CD4-positive, alpha-beta T cell (primary cell): ENCODE measurements at places on chromosomes 7 and 10.
A peak's percentile ranks its signal among the peaks of the same experiment; 100 is the strongest.

DNA sequence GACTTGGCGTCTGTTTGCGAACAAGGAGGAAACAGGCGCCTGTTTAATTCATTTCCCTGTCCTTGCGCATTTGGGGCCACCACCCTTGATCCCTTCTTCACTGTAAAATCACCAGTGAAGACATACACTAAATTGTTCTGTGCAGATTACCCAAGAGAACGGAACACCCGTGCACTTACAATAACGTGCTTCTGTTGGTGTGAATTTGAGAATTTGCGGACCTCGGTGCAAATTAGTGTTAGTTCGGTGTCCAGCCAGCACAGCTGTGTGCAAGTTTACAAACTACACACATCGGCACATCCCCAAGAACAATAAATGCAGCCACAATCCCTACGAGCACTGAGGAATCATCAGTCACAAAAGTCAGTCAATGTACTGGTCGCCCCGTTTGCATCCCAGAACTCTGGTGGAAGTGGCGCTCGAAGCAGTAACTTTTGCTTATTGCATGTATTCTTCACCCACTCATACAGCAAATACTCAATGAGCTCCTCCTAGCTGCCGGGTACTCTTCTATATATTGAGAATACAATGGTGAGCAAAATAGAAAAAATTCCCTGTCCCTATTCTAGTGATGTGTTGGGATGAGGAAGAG, 786 bp upstream of the CNOT4 start:
- DNase-seq, result no peak
- no peaks in the 10 kb centered on the region for H3K36me3 ChIP-seq
- H3K4me3 ChIP-seq, result peak overlapping the region; percentile 91
- H3K27me3 ChIP-seq, result no peaks in the 10 kb centered on the region

- peaks cover 27% of the 10 kb centered on the region for H3K27me3 ChIP-seq
- peaks cover 11% of the 10 kb centered on the region for H3K4me1 ChIP-seq
- DNase-seq, result no peak
- H3K27ac ChIP-seq, result no peak overlapping the region
- H3K36me3 ChIP-seq, result no peaks in the 10 kb centered on the region
These were observed 13.6 kb downstream of the CAMK2B start for GRCh38 chr7:44311561-44312495.

- no peak overlapping the region for H3K4me3 ChIP-seq
- no peak for DNase-seq
- H3K36me3 ChIP-seq, result peaks cover 6% of the 10 kb centered on the region
- no peaks in the 10 kb centered on the region for H3K27me3 ChIP-seq
- H3K4me1 ChIP-seq, result no peaks in the 10 kb centered on the region
These were observed 374.9 kb downstream of the BBS9 start for GRCh38 chr7:33504266-33504665.

- no peak overlapping the region for H3K27ac ChIP-seq
- H3K4me1 ChIP-seq, result no peaks in the 10 kb centered on the region
- H3K27me3 ChIP-seq, result peaks cover 8% of the 10 kb centered on the region
- no peaks in the 10 kb centered on the region for H3K36me3 ChIP-seq
- no peak overlapping the region for H3K4me3 ChIP-seq
- DNase-seq, result no peak
These were observed 50.5 kb downstream of the C10orf67 start for GRCh38 chr10:23293973-23294590.

- no peaks in the 10 kb centered on the region for H3K4me1 ChIP-seq
- no peak overlapping the region for H3K4me3 ChIP-seq
- no peaks in the 10 kb centered on the region for H3K36me3 ChIP-seq
- no peak overlapping the region for H3K27ac ChIP-seq
- no peak for DNase-seq
These were observed 200.7 kb downstream of the DNAH11 start for GRCh38 chr7:21743493-21743892.

DNA sequence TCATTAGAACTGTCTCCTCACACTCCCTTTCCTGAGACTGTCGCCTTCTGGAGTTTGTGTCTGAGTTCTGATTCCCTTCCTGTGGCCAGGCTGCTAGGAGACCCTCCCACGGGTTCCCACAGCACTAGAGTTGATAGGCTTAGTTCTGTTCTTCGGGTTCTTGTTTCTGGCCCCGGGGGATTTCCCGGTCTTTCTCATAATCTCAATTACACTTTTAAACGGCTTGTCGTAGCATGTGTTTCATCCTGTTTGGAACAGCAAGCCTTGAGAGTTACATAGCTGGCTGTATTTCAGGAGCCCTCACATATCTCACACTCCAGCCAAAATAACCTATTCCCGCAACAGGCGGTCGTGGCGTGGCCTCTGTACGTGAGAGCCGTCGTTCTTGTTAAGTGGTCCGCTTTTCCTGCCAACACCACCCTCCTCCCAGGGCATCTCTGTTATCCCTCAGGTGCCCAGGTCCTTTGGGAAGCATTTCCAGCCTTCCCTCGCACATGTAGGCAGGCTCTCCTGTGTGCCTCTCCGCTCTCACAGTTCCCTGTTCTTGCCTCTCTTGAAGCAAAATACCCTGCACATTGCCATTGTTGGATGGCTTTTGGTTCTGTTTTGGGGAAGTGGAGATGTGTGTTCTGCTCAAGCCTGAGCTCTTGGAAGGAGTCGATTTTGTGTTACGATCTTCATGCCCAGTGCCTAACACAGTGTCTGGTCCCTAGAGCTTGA, 46.0 kb downstream of the CDC123 start:
- no peaks in the 10 kb centered on the region for H3K27me3 ChIP-seq
- H3K36me3 ChIP-seq, result peaks cover 59% of the 10 kb centered on the region
- DNase-seq, result no peak
- H3K4me1 ChIP-seq, result no peaks in the 10 kb centered on the region

DNA sequence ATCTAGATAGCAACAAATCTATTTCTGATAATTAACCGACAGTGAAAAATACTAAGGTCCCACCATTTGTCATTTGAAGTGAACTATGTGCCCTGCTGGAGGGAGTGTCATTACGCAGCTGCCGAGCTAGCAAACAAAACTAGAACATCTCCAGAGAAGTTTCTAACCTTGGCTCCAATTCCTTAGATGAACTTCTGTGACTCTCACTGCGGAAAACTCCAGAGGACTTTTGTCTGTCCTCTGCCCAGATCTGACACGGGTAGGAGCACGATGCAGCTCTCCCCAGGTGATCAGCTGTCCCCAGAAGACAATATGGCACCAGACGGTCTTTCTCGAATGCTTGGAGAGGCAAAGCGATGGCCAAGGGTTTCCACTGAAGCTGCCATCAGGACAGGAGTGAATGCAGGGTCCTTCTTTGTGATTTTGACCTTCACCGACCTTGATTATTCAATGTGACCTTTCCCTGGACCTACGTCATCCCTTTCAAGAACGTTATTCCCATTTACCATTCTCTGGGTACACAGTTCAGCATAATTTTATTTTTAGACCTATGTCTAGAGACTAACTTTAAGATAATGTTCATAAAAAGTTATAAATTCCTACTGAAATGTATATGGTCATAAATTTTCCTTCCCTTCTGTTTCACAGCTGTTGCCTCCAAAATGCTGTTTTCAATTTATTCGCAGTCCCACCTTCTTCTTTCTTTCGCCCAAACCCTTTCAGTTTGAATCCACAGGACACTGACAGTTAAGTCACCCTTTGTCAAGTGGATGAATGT, 116.7 kb upstream of the C7orf33 start:
- H3K36me3 ChIP-seq, result no peaks in the 10 kb centered on the region
- H3K4me1 ChIP-seq, result no peaks in the 10 kb centered on the region
- DNase-seq, result no peak
- no peak overlapping the region for H3K4me3 ChIP-seq
- H3K27me3 ChIP-seq, result no peaks in the 10 kb centered on the region

DNA sequence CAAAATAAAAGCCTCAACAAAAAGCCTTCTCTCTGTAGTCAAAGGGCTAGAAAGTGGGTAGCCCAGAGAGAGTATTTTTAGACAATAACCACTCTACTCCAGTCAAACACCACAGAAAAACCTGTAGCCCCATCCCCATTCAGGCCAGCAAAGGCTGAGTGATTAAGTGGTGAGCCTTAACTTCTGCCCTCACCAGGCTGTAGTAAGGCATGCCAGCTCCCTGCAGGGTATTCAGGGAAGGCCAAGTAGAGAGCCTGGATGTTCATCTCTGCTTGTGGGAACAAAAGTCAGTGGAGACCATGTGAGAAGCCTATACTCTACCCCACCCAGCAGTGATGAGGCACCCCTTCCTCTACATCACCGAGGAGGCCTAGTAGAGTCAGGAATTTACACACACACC, 51.2 kb downstream of the HIF1AN start:
- no peak overlapping the region for H3K4me3 ChIP-seq
- no peaks in the 10 kb centered on the region for H3K36me3 ChIP-seq
- no peak overlapping the region for H3K27ac ChIP-seq

DNA sequence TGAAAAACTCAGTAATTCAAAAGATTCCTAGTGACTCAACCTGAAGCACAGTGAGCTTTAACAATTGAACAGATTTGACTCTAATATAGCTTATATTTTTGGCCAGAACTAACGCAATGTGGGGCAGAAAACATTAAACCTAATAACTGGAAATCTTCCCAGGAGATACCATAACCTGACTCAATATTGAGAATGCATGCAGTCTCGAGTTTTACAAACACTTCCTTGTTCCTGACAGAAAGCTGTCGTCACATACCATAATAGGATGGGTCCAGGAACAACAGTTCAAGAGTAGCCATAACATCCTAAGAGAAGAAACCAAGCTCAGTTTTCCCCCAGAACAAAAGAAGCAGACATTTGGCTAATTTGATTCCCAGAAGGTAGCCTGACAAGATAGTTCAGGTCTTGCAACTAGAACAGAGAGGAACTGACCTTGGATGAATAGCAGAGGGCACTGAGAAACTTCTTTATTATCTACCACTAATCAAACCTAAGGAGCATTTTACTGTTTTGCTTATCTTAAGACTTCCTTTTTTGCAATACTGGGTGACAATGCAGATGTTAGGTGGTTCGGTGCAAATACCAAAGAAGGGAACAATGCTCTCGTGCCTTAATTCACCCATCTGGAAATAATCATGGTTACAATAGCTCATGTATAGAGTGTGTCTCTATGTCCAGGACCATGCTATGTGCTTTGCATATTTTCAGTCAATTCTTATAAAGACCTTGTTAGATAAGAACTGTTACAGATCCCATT, 38.6 kb upstream of the ACSL5 start:
- H3K4me3 ChIP-seq, result no peak overlapping the region
- H3K36me3 ChIP-seq, result no peaks in the 10 kb centered on the region
- no peak for DNase-seq

GRCh38 chr7:124276005-124276622, 243.2 kb upstream of the TMEM229A start:
- no peak for DNase-seq
- H3K36me3 ChIP-seq, result no peaks in the 10 kb centered on the region
- no peaks in the 10 kb centered on the region for H3K27me3 ChIP-seq

GRCh38 chr10:110335314-110336064, 30.8 kb upstream of the SMNDC1 start:
- no peaks in the 10 kb centered on the region for H3K36me3 ChIP-seq
- H3K4me3 ChIP-seq, result no peak overlapping the region
- no peak for DNase-seq
- H3K27me3 ChIP-seq, result no peaks in the 10 kb centered on the region
- H3K4me1 ChIP-seq, result peaks cover 8% of the 10 kb centered on the region

DNA sequence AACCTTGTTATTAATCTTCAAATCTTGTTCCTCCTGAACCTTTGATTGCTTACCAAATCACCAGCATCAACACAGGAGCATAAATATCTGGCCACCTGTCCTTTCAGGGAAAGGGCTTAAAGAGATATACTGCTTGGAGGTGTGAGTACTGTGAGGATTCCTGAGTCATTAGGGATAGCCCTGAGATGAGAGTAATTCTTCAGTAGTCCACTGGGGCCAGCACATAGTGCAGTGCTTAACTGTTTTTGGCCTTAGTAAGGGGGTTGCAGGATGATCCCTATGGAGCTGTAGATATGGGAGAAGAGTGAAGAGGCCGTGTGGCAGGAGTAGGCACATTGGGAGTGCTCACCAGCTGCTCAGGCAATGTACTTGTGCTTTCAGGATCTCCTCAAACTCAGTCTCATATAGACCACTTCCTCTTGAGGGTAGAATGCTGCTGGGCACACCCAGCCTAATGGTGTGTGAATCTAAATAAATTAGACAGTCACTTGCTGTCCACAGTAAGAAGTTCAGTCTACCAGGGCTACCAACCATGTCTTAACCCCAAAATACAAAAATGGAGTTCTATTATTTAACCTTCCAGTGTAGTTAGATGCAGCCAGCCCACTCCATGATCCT, 26.5 kb upstream of the GPR141 start:
- H3K4me3 ChIP-seq, result no peak overlapping the region
- H3K36me3 ChIP-seq, result no peaks in the 10 kb centered on the region

GRCh38 chr10:90939116-90939515, 18.2 kb upstream of the ANKRD1 start:
- no peaks in the 10 kb centered on the region for H3K36me3 ChIP-seq
- no peak overlapping the region for H3K27ac ChIP-seq
- H3K4me1 ChIP-seq, result no peaks in the 10 kb centered on the region
- no peak for DNase-seq
- H3K4me3 ChIP-seq, result no peak overlapping the region

- H3K4me3 ChIP-seq, result peak overlapping the region; percentile 83
- H3K36me3 ChIP-seq, result no peaks in the 10 kb centered on the region
- H3K27ac ChIP-seq, result peak overlapping the region; percentile 60
- DNase-seq, result peak; percentile 74
- no peaks in the 10 kb centered on the region for H3K27me3 ChIP-seq
These were observed 2.8 kb downstream of the FAM53B start for GRCh38 chr10:124741281-124741921.

DNA sequence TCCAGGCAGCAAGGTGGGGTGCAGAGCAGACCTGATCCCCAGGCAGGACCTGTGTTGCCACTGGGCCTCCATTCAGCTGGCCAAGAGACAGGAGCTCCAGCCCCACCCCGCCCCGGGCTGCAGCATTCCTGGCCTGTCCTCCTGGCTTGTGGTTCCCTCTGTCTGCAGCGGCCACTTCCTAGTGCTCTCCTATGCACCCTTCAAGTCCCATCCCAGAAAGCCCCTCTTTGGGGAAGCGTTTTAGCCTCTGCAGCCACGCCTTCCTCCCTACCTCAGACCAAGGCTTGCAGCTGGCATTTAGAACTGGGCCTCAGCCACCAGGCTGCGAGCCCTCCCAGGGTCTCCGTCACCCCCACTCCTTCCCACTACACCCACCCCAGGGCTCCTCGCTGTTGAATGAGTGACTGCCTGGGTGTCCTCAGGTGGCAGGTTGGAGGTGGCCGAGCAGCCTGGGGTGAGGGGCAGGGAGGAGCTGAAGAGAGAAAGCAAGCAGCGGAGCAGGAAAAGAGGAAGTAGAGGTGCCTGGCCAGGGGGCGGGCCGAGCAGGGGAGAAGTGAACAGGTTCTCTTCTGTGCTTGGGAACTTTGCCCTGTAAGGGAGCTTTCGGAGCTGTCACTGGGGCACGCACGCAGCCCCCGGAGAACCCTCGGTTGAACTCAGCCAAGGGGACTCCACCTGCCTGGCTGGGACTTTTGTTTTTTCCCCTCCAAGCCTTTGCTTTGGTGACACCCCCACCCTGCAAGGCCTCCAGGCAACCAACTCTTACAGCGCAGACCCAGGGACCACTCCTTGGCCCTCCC, 109.1 kb upstream of the TNRC18 start:
- peak; percentile 71 for DNase-seq
- H3K36me3 ChIP-seq, result peaks cover 18% of the 10 kb centered on the region
- no peaks in the 10 kb centered on the region for H3K27me3 ChIP-seq
- H3K4me1 ChIP-seq, result peaks cover 47% of the 10 kb centered on the region
- peak overlapping the region; percentile 99 for H3K4me3 ChIP-seq
